Neuronal stem cell (in vitro differentiated cells): ENCODE measurements at places on chromosomes 3 and 15.

DNA sequence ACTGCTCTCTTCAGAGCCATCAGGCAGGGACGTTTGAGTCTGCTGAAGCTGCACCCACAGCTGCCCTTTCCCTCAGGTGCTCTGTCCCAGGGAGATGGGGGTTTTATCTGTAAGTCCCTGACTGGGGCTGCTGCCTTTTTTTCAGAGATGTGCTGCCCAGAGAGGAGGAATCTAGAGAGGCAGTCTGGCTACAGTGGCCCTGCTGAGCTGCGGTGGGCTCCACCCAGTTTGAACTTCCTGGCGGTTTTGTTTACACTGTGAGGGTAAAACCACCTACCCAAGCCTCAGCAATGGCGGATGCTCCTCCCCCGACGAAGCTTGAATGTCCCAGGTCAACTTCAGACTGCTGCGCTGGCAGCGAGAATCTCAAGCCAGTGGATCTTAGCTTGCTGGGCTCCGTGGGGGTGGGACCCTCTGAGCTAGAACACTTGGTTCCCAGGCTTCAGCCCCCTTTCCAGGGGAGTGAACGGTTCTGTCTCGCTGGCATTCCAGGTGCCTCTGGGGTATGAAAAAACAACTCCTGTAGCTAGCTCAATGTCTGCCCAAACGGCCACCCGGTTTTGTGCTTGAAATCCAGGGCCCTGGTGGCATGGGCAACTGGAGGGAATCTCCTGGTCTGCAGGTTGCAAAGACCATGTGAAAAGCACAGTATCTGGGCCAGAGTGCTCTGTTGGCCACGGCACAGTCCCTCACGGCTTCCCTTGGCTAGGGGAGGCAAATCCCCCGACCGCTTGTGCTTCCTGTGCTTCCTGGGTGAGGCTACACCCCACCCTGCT lies 21.1 kb upstream of the ST6GAL1 start:
- DNase-seq, result no peak

- no peak for DNase-seq
Measured at GRCh38 chr3:75176937-75177336, 487.2 kb upstream of the FRG2C start.

GRCh38 chr15:58498821-58499580 lies 67.2 kb downstream of the LIPC start:
- DNase-seq, result no peak

- DNase-seq, result no peak
Measured at GRCh38 chr3:160643994-160644393, 33.0 kb upstream of the ARL14 start.

GRCh38 chr3:41600616-41601015 lies 361.3 kb downstream of the ULK4 start:
- DNase-seq, result no peak

DNA sequence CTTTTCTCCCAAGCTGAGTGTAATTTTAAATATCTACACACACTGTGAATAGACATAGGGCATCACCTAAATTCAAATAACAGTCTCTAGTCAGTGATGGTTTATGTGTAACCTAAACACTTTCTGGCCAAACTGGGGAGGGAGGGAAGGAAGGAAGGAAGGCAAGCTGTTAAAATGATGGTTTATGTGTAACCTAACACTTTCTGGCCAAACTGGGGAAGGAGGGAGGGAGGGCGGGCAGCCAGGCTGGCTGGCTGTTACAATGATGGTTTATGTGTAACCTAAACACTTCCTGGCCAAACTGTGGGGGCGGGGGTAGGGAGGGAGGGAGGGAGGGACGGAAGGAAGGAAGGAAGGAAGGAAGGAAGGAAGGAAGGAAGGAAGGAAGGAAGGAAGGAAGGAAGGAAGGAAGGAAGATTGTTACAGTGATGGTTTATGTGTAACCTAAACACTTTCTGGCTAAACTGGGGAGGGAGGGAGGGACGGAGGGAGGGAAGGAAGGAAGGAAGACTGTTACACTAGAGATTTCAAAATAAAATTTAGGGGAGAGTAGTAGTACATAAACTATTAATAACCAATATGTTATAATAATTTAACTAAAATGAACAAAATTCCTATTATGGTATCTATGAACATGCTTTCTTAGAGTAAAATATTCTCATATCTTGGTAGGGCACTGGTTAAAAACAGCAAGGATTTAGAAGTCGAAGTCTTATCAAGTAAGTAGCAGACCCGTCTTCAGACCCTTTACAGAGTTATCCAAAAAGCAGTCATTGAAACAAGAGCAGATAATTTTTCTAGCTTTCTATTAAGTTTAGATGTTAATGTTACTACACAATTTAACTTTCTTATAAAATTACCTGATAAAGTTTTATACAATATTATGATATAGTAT lies 148.1 kb downstream of the LMLN start:
- no peak for DNase-seq

DNA sequence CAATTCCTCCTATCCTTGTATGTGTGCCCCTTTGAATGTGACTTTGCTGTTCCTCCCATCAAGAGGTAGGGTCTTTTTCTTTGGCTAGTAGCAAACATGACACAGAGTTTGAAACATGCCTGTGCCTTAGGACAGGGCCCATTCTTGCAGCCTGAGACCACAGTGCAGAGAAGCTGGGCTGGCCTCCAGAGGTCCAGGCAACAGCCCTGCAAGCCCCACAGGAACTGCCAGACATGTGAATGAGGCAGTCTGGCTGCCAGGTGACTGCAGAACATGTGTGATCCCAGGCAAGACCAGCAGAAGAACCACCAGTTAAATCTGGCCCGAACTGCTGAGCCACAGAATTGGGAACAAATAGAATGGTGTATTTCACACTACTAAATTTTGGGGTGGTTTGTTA lies 1.2 kb upstream of the HGD start:
- no peak for DNase-seq

DNA sequence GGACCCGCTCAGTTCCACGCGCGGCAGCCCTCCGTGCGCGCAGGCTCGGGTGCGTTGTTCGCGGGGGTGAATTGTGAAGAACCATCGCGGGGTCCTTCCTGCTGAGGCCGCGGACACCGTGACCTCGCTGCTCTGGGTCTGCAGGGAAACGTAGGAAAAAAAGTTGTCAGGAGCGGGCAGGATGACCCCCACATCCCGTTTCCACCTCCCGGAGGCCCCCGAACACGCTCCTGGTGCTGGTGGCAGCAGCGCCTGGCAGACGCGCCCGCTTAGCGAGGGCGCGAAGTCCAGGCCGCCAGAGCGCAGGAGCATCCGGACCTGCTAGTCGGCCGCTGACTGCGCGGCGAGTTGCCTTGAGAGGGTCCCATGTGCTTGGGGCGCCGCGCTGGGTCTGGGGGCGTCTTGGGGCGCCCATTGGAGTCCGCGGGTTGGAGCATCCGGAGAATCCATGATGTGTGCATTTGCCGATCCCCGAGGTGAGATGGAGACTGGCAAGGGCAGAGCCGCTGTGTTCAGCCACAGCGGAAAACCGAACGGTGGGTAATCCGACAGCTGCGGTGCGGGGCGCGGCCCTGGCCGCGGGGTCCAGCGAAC lies 520 bp downstream of the GREM1 start:
- peak; percentile 30 for DNase-seq

GRCh38 chr3:20074226-20075063 lies 34.2 kb downstream of the KAT2B start:
- DNase-seq, result no peak

DNA sequence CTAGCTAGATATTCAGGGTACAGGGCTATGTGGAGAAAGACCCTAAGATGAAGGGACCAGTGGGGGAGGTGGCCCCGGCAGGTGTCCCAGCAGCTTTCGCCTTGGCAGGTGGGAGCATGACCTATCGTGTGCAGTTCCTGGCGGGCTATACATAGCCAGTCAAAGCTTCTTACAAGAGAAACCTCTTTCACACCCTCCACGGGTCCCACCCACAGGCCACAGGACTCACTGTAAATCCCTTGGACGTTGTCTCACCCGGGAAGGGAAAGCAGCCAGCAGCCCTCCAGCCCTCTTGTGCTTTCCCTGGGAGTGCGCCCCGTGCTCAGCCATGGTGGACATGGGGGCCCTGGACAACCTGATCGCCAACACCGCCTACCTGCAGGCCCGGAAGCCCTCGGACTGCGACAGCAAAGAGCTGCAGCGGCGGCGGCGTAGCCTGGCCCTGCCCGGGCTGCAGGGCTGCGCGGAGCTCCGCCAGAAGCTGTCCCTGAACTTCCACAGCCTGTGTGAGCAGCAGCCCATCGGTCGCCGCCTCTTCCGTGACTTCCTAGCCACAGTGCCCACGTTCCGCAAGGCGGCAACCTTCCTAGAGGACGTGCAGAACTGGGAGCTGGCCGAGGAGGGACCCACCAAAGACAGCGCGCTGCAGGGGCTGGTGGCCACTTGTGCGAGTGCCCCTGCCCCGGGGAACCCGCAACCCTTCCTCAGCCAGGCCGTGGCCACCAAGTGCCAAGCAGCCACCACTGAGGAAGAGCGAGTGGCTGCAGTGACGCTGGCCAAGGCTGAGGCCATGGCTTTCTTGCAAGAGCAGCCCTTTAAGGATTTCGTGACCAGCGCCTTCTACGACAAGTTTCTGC lies 15.0 kb downstream of the GRK7 start:
- no peak for DNase-seq

GRCh38 chr15:78565951-78566774 lies 843 bp downstream of the CHRNA5 start:
- peak; percentile 47 for DNase-seq

DNA sequence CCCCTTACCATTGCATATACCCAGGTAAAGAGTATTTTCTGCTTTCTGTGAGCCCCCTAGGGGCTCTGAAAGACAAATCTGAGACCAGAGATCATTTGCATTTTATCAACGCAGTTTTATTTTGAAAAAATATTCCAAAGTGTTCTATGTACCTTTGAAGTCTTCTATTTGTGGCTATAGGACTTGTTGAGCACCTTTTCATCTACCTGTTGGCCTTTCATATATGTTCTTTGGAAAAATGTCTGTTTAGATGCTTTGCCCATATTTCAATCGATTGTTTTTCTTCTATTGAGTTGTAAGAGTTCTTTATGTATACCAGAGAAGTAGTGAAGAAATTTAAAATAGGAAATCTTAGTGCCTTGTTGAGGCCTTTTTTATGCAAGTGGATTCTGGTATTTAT lies 94.0 kb downstream of the LRRC28 start:
- DNase-seq, result no peak

- DNase-seq, result no peak
Measured at GRCh38 chr15:57223345-57223744, 153.0 kb upstream of the CGNL1 start.

GRCh38 chr3:127368186-127369032 lies 80.6 kb upstream of the PRR20G start:
- no peak for DNase-seq

- DNase-seq, result no peak
Measured at GRCh38 chr3:42177068-42177800, 86.1 kb downstream of the TRAK1 start.

DNA sequence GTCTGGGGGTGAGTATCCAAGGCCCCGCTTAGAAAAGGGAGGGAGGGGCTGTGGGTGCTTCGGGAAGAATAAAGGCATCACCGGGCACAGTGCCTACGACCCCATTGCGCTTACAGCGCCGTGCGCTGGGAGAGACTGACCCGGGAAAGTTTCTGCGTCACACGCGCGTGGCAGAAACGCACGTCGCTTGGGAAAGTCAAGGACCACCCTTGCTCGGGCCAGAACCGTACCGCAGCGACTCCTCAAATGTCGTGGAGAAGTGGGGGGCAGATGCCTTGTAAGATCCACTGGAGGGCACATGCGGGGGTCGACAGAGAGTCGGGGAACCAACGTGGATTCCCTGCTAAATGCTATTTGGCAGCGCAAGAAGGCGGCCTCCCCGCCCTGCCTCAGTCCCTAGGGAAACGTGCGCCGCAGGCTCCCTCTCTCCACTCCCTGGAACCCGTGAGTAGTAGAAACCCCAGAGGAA lies 2.4 kb downstream of the ADAMTS9 start:
- DNase-seq, result no peak

- no peak for DNase-seq
Measured at GRCh38 chr15:25624504-25625177, 185.8 kb upstream of the UBE3A start.

GRCh38 chr3:47612178-47612577 lies 33.5 kb upstream of the CSPG5 start:
- no peak for DNase-seq

GRCh38 chr3:160049038-160049437 lies 60.4 kb downstream of the IL12A start:
- DNase-seq, result no peak

DNA sequence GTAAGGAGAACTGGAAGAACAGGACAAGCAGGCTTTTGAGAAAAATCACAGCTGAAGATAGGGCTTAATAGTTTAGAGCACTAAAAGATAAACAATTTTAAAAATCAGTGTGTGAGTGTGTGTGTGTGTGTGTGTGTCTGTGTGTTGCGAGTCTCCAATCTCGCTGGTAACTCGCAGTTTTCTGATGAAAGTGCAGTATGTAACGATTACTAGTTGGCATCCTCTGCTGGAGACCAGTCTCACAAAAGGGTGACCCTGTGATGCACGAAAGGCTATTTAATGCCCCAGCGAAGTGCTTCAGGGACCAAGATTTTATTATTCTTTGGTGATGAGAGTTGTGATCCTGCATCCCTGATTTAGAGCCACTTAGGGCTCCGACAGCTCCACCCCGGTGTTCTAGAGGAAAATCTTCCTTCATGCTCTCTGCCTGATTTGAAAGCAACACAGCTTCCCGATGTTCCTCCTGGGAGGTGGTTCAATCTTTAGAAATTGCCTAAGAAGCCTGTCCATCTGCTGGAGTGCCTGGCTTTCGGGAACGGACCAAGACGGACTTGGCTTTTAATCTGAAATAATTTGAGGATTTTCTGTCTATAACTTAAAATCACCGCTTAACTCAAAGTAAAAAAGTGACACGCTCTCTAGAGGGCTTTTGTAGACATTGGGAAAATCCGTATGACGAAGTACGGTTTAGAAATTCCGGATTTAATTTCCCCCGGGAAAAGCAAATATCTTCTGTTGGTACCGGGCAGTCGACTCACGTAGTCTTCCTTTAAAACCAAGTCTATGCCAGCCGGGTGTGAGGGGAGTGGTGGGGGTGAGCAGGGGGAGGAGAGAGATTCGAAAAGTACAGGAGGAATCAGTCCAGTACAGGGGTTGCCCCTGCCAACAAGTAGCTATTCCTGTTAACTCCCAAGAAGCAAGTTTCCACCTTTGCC lies 1.1 kb upstream of the ALCAM start:
- peak; percentile 21 for DNase-seq

GRCh38 chr3:10408680-10409079 lies 87.8 kb upstream of the SEC13 start:
- no peak for DNase-seq

DNA sequence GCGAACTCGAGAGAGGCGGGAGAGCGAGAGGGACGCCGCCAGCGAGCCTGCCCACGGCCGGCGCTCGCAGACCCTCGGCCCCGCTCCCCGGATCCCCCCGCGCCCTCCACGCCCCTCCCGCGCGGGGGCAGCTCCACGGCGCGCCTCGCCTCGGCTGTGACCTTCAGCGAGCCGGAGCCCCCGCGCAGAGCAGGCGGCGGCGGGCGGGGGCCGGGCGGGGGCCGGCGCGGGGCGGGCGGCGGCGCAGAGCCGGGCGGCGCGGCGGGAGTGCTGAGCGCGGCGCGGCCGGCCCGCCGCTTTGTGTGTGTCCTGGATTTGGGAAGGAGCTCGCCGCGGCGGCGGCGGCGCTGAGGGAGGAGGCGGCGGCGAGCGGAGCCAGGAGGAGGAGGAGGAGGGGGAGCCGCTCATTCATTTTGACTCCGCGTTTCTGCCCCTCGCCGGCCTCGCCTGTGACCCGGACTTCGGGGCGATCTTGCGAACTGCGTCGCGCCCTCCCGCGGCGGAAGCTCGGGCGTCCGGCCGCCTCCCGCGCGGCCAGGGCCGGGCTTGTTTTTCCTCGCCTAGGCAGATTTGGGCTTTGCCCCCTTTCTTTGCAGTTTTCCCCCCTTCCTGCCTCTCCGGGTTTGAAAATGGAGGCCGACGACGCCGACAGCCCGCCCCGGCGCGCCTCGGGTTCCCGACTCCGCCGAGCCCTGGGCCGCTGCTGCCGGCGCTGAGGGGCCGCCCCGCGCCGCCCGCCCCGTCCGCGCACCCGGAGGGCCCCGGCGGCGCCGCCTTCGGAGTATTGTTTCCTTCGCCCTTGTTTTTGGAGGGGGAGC lies 524 bp downstream of the IGF1R start:
- DNase-seq, result peak; percentile 72
